ENCODE measurements at places on chromosomes 12 and 14.
A peak's percentile ranks its signal among the peaks of the same experiment; 100 is the strongest.

DNA sequence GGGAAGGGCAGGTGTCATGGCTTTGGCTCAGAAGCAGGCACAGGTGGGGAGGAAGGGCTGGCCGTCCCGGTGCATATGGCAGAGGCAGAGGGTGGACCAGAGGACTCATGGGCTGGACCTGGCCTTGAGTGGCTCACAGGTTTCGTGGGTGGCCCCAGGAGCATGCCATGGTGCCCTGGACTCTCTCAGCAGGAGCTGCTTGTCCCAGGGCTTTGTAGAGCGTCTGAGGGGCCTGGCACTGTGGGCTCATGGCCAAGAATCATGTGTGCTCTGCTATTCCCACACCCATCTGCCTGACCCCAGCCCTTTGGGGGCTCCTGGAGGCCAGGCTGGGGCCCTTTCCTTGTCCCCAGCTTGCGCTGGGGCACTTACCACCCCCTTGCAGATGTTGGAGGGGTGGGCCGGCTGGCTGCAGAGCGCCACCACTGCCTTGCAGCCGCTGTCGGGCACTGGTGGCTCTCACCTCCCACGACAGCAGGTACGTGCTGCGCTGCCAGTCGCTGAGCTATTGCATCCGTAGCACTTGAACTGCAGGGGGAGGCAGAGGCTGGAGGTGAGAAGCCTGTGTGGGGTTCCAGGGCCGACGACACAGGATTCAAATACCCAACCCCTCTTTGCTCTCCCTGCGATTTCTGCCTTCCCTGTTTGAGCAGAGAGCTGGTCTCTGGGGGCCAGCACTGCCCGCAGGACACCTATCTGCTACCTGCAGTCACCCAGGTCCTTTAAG is 187.4 kb upstream of the PRMT8 start:
- DNase-seq: no peak

- DNase-seq: no peak
Observed at GRCh38 chr12:21831791-21832344, 57.4 kb upstream of the KCNJ8 start.

- DNase-seq: no peak
Observed at GRCh38 chr12:67042697-67043131, 226.4 kb upstream of the CAND1 start.

- no peak for DNase-seq
Observed at GRCh38 chr12:77273898-77274297, 208.5 kb upstream of the E2F7 start.

DNA sequence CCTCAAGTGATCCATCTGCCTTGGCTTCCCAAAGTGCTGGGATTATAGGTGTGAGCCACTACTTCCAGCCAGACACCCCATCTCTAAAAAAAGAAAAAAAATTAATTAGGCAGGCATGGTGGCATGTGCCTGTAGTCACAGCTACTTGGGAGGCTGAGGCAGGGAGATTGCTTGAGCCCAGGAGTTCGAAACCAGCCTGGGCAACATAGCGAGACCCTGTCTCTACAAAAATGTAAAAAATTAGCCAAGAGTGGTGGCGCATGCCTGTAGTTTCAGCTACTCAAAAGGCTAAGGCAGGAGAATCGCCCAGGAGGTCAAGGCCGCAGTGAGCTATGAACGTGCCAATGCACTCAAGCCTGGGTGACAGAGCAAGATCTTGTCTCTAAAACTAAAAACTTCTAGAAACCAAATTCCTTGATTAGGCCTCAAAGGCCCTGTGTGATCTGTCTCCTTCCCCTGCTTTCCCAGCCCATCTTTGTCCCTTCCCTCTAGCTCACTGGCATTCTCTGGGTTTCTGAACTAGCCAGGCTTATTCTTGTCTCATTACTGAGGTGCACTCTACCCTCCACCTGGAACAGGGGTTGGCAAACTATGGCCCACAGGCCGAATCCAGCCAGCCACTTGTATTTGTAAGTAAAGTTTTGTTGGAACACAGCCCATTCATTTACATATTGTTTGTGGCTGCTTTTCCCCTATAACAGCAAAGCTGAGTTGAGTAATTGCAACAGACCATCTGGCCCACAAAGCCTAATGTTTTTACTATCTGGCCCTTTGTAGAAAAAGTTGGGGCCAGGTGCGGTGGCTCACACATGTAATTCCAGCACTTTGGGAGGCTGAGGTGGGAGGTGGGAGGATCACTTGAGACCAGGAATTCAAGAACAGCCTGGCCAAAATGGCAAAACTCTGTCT is 17.2 kb upstream of the TPCN1 start:
- DNase-seq: no peak

- DNase-seq: no peak
Observed at GRCh38 chr14:37890095-37890494, 294.7 kb downstream of the TTC6 start.

DNA sequence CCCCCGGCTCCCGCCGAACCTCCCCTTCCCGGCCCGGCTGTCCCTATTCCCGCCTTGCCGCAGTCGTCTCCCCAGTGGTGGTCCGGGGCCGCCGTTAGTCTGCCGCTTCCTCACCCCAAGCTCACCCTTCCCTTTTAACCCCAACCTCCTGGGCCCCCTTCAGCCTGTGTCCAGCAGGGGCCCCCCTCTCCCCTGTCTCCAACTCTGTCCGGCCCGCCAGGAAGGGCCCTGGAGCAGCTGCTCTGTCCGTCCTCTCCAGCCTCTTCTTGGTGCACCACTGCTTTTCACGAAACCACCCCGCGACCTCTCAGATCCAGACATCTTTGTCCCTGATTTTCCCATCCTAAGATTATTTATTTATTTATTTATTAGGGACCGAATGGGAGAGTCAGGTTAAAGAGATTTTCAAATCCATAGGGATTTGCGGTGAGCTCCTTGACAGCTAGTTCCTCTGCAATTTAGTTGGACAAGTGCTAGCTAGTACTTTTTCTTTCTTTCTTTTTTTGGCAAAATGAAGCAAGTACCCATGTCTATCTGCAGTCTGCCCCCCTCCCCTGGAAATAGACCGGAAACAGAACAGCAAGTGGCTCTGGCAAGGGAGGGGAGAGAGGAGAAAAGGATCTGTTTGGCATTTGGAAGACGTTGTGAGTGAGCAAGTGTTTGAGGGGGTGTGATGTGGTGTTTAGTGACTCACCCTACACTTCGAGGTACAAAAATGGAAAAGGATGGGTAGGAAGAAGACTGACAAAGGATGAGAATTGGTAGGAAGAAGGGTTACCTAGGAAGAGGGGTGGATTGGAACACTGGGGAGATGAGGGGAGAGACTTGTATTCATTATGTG is 632 bp downstream of the UBR7 start:
- peak; percentile 35 for DNase-seq

DNA sequence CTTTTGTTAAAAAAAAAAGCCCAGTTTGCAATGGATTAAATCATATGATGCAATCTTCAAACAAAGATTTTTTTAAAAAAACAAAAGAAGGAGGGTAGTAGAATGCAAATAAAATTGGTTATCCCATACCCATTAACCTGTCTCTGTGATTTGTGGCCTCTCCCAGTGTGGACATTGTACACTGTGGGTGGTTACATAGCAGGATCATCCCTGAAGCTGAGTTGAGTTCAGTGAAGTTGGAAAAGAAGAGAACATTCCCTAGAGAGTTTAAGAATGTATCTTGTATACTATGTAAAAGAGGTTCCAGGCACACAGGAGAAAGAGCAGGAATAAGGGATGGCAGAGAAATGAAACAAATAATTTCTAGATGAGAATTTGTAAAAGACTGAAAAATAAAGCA is 142.4 kb upstream of the SLC16A7 start:
- DNase-seq: no peak

DNA sequence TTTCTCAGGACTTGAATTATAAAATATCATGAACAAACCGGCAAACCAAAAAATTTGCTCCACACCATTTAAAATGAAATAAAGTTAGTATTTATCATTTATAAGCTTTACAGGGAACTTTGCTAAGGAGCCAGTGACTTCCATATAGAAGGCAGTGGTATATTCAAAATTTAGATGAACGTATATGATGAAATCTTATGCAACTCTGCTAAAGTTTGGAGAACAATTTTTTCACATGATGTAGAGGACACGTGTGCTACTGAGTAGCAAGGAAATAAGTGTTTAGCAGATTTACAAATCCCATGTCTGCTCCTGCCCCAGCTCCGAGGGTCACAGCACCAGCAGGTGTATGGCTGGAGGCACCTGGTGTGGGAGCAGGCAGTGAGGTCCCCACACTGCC is 70.8 kb upstream of the IFNG-AS1 start:
- no peak for DNase-seq

DNA sequence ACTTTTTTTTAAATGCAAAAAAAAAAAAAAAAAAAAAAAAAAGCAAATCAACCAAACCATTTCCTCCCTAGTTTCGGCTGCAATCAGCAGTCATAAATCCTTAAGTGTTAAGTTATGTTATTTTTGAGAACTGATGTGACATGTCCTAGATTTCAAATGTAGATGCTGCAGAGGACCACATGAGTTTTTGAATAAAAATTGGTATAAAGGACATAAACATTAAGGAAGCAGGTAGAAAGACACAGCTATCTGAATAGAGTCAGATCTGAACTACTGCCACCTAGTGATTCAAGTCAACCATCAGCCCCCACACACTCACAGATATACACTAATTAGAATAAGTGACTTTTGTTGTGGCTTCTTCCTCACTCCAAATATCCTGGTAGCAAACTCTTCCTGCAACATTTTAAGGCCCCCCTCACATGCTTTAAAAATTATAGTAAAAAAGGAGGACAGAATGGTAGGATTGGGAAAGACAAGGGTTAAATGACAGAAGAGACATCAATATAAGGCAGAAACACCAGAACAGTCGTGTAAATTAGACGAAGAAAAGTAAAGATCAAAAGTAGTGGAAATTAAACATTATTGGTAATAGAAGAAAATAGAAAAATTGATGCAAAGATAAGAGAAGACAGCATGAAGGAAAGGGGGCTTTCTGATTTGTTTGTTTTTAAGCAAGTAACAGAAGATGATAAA is 394.5 kb upstream of the ATP2B1 start:
- peak; percentile 11 for DNase-seq

DNA sequence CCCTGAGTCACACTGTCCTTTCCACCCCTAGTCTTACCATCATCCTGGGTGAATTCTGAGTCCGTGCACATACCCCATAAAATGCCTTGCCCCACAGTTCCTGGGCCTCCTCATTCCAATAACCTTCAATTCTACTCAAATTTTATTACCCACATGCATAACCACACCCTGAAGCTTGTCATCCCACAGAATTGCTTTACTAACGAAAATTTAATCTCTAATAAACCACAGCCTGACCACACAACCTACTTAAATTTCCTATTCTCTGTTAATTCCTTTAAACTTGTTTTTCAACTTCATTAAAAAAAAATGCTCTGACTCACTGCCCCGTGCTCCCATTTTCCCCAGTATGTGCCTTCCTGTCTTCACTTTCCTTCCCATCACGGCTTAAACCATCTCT is 205.9 kb downstream of the PHLDA1 start:
- DNase-seq: no peak

- no peak for DNase-seq
Observed at GRCh38 chr12:106994579-106995220, 7.8 kb upstream of the MTERF2 start.

GRCh38 chr14:30767624-30768023 is 106.7 kb upstream of the COCH start:
- no peak for DNase-seq

- no peak for DNase-seq
Observed at GRCh38 chr14:55864890-55865655, 253.1 kb upstream of the PELI2 start.

- no peak for DNase-seq
Observed at GRCh38 chr12:56107242-56107641, 2.9 kb downstream of the PA2G4 start.

- DNase-seq: no peak
Observed at GRCh38 chr14:103160321-103161053, 37.2 kb downstream of the TNFAIP2 start.

DNA sequence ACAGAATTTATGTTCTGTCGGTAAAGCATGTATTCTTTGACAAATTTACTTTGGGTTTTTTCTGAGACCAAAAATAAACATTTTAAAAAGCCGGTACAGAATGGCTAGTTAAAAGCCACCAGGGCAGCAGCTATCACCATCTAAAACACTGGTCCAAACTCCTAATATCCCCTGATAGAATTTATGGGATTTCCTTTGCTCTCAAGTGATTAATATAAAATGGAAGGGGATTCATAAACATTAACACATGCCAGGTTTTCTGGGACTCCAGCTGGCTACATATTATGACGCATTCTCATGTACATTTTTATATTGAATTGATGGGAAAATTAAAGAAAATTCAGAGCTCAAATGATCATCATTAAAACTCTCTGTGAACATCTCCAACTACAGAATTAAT is 640.8 kb downstream of the C12orf50 start:
- no peak for DNase-seq

DNA sequence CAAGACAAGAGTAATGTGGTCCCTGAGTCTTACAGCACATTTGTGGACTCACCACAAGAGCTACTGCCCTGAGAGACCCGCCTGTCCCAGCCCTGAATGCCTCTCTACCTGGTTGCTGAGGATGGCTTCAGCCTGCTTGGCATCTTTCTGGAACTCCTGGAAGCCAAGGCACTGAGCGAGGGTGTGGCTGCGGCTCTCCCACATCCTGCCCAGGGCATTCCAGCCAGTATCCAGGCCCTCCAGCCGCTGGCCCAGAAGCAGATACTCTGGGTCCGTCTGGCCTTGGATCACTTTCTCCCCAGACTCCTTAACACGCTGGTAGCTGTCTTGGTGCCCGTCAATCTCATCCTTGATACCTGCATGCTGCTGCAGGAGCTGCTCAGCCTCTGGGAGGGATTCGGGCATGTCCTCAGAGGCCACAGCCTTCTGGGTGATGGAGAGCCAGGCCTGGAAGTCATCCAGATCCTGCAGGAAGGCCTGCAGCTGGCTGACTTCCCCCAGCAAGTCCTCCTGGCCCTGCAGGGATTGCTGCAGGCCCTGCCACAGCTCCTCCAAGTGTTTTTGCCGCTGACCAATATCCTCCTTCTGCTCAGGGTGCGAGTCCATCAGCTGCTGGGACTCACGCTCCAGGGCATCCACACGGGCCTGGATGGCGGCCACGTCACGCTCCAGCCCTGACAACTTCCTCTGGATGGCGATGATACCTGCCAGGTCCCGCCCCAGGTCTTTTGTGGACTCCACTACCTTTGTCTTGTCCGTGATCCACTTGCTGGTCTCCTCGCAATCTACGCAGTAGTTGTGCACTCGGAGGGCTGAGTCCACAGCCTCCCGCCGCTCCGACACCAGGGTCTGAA is 82.3 kb downstream of the PLEKHG3 start:
- DNase-seq: no peak

DNA sequence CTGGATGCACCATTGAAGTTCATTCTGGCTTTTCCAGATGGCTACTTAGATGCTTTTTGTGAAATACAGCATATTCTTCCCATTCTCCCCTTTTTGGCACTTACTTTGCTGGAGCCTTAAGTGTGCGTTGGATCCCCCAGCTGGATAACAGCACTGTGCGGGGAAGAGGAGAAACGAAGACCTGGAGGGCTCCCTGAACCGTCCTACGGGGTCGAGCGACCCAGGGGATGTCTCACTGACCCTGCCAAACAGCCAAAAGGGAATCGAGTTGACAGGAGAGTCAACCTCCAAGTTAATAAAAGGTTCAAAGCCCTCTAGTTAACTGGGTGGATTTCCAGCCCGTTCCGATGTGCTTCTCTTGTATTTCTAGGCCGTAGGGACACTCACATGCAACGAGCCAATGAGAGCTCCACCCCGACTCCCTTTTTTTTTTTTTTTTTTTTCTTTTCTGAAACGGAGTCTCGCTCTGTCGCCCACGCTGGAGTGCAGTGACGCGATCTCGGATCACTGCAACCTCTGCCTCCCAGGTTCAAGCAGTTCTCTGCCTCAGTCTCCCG is 1.0 kb upstream of the CAMKK2 start:
- peak; percentile 56 for DNase-seq

- DNase-seq: no peak
Observed at GRCh38 chr12:27549236-27549800, 25.3 kb downstream of the PPFIBP1 start.
